CD8-positive, alpha-beta memory T cell (primary cell): ENCODE measurements at places on chromosomes 1 and 21. TPM values are rescaled to one million over a fixed set of nuclear protein-coding genes. Genes with fewer than 3 reads are reported as not detected.
A peak's percentile ranks its signal among the peaks of the same experiment; 100 is the strongest.

- DNase-seq: no peak
- no peaks in the 10 kb centered on the region for H3K36me3 ChIP-seq
- no peaks in the 10 kb centered on the region for H3K4me1 ChIP-seq
- H3K27ac ChIP-seq: no peak overlapping the region
- H3K27me3 ChIP-seq: no peaks in the 10 kb centered on the region
Observed at GRCh38 chr1:30011970-30012369, 711.4 kb downstream of the MATN1 start.

GRCh38 chr1:229223498-229223897, 47.4 kb upstream of the RAB4A start:
- H3K4me3 ChIP-seq: no peak overlapping the region
- H3K27me3 ChIP-seq: no peaks in the 10 kb centered on the region
- H3K27ac ChIP-seq: no peak overlapping the region
- no peak for DNase-seq
- H3K4me1 ChIP-seq: peaks cover 7% of the 10 kb centered on the region

DNA sequence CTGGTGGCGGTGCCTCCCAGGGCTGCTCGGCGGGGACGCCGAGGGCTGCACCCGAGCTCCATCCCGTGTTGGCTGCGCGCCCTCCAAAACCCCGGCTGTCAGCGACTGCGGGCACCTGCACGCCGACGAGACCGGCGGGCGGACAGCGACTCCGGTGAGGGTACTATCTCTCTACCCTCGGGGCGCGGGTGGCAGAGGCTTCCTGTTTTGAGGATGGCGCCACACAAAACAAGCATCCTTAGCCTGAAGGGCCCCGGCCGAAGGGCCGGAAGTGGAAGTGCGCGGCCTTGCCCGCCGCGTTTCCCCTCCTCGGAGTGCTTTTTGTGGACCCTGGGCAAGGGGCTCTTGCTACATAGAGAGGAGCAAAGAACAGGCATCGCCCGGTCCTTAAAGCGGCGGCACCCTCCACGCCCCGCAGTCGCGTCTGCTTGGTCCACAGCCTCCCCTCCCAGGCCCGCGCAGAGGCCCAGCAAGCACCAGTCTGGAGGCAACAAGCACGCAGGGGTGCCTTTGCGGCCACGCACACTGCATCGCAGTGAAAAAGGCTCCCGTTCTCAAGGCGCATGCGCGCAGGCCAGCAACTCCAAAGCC, 561 bp upstream of the COQ8A start:
- H3K27ac ChIP-seq: peak overlapping the region; percentile 94
- H3K27me3 ChIP-seq: no peaks in the 10 kb centered on the region
- peaks cover 43% of the 10 kb centered on the region for H3K4me1 ChIP-seq
- H3K4me3 ChIP-seq: peak overlapping the region; percentile 75

DNA sequence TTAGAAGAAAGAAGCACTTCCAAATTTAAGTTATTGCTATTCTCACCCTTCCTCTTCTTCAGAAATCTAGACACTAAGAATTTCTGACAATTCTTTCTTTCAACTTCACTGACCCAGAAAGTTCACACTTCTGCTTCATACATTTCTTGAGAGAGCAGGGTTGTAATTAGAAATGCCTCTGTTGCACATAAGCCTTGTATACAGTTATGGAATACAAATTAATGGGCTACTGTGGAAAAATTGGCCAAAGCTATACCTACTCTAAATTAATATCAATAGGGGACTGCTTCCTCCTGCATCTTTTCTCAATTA, 1.5 kb downstream of the TNFSF18 start:
- H3K4me1 ChIP-seq: no peaks in the 10 kb centered on the region
- no peak for DNase-seq
- no peak overlapping the region for H3K27ac ChIP-seq
- no peaks in the 10 kb centered on the region for H3K36me3 ChIP-seq
- H3K4me3 ChIP-seq: no peak overlapping the region
- H3K27me3 ChIP-seq: no peaks in the 10 kb centered on the region

GRCh38 chr1:43293896-43294760, 6.7 kb upstream of the TIE1 start:
- H3K36me3 ChIP-seq: no peaks in the 10 kb centered on the region
- H3K4me3 ChIP-seq: no peak overlapping the region

GRCh38 chr1:224500796-224501195, 66.2 kb upstream of the WDR26 start:
- H3K27ac ChIP-seq: no peak overlapping the region
- no peak for DNase-seq
- peaks cover 15% of the 10 kb centered on the region for H3K4me1 ChIP-seq
- H3K27me3 ChIP-seq: no peaks in the 10 kb centered on the region

DNA sequence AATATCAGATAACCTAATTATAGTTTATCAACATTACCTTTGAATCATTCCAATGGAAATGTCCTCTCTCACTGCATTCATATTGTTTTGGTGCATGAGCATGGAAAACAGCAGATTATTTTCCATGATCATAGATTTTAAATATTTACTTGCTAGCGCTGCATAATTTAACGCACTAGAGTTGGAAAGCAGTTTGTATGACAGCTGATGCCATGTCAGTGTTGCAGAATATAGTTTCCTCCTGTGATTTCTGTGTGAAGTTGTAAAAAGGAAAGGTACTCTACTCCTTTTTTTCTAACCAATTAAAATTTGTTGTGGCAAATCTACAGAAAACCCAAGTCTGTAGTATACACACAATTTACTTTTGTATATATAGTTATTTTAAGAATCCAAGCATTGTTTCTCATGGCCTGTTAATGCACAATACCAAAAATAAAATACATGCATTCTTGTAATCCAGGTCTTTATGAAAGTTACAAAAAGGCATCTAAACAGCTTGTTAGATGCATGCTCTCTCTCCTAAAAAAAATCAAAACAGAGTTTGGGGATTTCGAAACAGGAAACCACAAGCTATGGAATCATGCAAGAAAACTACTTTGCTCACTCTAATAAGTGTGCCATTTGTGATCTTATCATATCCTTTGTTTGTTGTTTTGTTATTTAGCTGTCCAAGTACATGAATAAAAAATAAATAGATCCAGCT, 1.9 kb upstream of the ATG4C start:
- H3K27ac ChIP-seq: no peak overlapping the region
- H3K4me3 ChIP-seq: no peak overlapping the region
- no peak for DNase-seq
- no peaks in the 10 kb centered on the region for H3K36me3 ChIP-seq
- no peaks in the 10 kb centered on the region for H3K27me3 ChIP-seq

DNA sequence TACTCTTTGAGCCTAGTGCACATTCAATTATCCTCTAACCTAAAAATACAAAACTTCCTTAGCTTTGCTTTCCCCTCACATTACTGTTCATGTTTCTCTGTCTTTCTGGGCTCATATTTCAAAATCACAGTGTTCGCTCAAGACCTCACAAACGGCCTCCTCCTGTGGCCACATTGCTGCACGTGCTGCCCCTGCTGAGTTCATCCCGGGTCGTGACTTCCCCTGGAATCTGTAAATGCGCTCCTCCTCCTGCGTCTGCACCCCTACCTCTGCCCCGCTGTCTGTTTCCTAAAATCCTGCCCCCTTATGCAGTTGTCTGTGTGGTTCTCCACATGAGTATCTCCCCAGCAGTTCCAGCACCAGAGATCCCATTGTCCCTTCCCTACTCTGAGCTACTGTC, 45.5 kb upstream of the RAVER2 start:
- H3K27me3 ChIP-seq: no peaks in the 10 kb centered on the region
- no peak overlapping the region for H3K4me3 ChIP-seq
- H3K36me3 ChIP-seq: no peaks in the 10 kb centered on the region
- DNase-seq: no peak

DNA sequence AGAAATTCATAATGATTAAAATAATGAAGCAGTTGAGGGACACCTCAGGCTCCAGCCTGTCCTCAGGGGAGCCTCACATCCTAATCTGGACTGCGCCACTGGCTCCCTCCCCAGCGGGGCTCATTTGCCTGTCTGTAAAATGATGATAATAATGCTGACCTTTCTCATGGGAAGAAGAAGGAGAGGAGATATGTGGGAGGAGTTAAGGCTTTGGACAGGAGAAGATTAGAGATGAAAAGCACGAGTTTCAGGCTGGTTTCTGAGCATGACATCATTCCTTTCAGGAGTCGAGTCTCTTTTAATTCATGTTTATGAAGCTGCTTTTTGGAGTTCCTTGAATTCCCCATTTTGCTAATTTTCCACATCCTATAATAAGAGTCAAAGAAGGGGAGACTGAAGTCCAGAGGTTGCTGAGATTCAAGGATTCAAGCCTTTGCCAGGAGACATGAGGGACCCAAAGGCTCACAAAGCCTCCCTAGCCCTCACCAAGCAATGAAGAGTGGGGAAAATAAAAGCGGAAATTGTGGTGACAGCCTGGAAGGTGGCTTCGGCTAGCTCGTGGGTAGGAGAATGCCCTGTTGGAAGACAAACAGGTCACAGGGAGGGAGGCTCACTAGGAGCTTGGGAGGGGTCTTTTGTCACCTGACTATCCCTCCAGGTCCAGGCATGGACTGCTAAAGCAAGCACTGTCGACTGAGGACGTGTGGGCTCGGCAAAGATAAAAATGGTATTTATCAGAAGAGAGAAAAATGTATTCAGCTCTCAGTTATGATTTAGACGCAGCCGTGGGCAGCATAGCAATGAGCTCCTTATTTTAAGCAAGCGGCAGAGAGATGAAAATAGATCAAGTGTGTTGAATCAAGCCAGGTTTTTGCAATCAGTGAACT, 27.5 kb upstream of the STMN1 start:
- H3K36me3 ChIP-seq: no peaks in the 10 kb centered on the region
- H3K27me3 ChIP-seq: no peaks in the 10 kb centered on the region
- H3K4me1 ChIP-seq: no peaks in the 10 kb centered on the region
- no peak for DNase-seq
- H3K27ac ChIP-seq: peak overlapping the region; percentile 76
- H3K4me3 ChIP-seq: no peak overlapping the region

- H3K36me3 ChIP-seq: no peaks in the 10 kb centered on the region
- no peak overlapping the region for H3K27ac ChIP-seq
- no peak overlapping the region for H3K4me3 ChIP-seq
- DNase-seq: no peak
Observed at GRCh38 chr1:203402152-203402551, 51.2 kb upstream of the FMOD start.

- no peaks in the 10 kb centered on the region for H3K27me3 ChIP-seq
- no peak overlapping the region for H3K27ac ChIP-seq
- no peaks in the 10 kb centered on the region for H3K4me1 ChIP-seq
- no peak for DNase-seq
- no peaks in the 10 kb centered on the region for H3K36me3 ChIP-seq
Observed at GRCh38 chr1:214404154-214404553, 123.2 kb downstream of the SMYD2 start.

DNA sequence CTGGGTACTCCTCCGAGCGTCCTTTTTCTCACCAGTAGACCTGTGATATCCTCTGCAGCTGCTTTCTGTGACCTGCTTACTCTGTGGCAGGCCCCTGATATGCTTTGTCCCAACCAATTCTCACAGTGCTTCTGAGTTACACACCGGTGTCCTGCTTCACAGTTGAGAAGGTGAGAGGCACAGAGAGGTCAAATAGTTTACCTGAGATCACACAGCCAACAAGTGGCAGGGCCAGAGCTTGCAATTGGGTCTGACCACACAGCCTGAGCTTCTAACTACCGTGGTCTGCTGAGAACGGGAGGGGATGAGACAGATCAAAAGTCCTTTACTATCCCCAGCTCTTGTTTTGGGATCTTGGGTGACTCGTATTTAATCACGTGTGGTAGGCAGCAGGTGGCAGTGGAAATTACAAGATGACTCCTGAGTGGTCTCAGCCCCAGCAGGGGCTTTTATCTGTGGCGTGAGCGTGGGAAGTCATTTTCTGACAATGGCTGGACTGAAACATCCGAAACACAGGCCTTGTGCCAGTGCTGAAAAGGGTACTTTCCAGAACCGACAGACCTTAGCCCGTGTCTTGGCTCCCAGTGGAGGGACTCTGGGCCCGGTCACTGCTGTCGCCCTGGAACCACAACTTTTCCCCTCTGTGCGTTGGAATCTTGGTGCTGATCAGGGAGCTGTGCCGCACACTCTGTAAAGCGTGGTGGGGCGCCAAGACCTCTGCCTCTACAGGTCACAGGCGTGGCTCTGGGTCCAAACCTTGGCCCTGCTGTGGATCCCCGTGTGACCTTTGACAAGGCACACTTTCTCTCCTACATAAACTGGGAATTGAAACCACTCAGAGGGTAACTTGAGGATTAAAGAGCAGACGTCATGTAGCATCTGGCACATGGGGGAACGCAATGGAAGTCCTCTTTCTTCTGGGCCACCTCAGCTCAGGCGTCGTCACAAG, 11.9 kb downstream of the THEMIS2 start:
- peaks cover 53% of the 10 kb centered on the region for H3K4me1 ChIP-seq
- no peaks in the 10 kb centered on the region for H3K27me3 ChIP-seq
- DNase-seq: no peak
- peaks cover 24% of the 10 kb centered on the region for H3K36me3 ChIP-seq

GRCh38 chr1:117674521-117675400, 68.9 kb downstream of the TENT5C start:
- H3K36me3 ChIP-seq: no peaks in the 10 kb centered on the region
- no peaks in the 10 kb centered on the region for H3K27me3 ChIP-seq
- H3K27ac ChIP-seq: no peak overlapping the region
- H3K4me3 ChIP-seq: no peak overlapping the region
- peak; percentile 75 for DNase-seq

GRCh38 chr21:46326110-46326703, 2.3 kb downstream of the PCNT start:
- H3K4me1 ChIP-seq: peaks cover 22% of the 10 kb centered on the region
- no peak overlapping the region for H3K27ac ChIP-seq
- no peak for DNase-seq
- H3K36me3 ChIP-seq: peaks cover 8% of the 10 kb centered on the region

GRCh38 chr1:65469889-65470340, 49.4 kb downstream of the LEPR start:
- no peaks in the 10 kb centered on the region for H3K27me3 ChIP-seq
- no peak for DNase-seq
- no peak overlapping the region for H3K4me3 ChIP-seq
- H3K27ac ChIP-seq: no peak overlapping the region

DNA sequence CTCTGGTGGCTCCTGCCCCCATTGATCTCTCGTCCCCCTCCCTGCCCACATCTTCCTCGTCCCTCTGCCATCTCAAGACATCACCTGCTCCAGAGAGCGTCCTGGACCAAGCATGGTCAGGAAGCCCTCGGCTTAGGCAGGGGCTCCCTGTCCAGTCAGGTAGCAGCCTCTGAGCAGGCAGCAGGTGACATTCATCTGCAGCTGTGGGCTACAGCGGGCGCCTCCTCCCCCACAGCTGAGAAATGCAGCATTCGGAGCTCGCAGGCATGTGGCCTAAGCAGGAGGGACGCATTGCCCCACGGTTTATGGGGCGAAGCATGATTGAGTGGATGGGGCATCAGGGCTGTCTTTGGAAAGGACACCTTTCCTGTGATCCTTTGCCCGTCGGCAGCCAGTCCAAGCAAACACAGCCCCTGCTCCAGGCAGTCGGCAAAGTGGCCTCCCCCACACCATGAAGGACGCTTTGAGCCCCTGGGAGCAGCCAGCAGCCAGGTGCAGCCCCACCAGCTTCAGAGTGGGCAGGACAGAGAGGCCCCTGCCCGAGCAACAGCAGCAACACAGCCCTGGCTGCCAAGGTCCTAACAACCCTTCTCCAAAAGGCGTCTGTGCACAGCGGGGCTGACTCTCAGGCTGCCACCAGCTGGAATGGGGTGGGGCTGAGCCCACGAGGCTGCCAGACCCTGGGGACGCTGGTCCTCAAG, 234.1 kb upstream of the VAMP3 start:
- no peak overlapping the region for H3K4me3 ChIP-seq
- no peaks in the 10 kb centered on the region for H3K4me1 ChIP-seq
- DNase-seq: no peak
- no peaks in the 10 kb centered on the region for H3K27me3 ChIP-seq
- no peak overlapping the region for H3K27ac ChIP-seq
- H3K36me3 ChIP-seq: no peaks in the 10 kb centered on the region

The TLR5 gene
- total RNA-seq: 0.46 TPM

The CD1B gene
- total RNA-seq: not detected

The SLC1A7 gene
- not detected for total RNA-seq

The DISP3 gene
- 0.42 TPM for total RNA-seq

The S100A1 gene
- total RNA-seq: not detected
